ENCODE measurements at places on chromosomes 2 and 18.

DNA sequence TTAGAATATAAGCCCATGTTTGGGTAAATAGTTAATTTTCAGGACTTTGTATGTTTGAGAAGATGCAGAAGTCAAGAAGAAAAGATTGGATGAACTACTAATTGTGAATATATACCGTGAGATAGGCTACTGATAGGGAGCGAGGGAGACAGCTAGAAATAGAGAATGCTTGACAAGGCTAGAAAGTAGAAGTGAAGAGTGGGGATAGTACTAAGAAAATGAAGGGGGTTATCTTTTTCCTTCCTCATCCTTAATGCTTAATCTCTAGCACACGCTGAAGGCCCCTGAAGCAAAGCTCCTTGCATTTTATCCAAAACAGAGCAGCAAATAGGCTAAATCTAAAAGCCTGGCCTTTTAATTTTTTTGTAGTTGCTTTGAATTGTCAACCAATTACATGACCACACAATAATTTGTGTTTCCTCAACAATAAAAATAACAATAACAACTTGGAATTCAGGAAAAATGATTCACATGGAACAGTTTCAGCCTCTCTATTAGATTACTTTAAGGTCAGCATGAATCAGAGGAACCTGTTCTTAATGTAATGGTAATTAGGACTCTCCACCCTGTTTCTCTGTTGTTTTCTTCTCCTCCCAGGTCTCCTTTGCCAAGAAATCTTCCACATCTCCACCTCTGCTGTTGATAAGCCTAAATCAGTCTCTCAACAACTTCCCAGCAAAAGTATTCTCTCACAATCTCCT, 1071.3 kb upstream of the ZEB2 start:
- H3K36me3 ChIP-seq, result no peaks in the 10 kb centered on the region
- no peaks in the 10 kb centered on the region for H3K27me3 ChIP-seq
- H3K4me1 ChIP-seq, result no peaks in the 10 kb centered on the region

DNA sequence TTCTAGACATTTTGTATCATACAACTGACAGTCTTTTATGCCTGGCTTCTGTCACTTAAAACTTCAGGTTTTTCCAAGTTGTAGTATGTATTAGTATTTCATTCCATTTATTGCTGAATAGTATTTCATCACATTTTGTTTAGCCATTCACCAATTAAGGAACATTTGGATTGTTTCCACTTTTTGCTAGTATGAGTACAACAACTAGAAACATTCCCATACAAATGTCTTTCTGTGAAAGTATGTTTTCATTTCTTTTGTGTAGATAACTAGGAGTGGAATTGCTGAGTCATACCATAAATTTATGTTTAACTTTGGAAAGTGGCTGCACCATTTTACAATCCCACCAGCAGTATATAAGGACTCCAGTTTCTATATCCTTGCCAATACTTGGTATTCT, 135.9 kb downstream of the ATAD2B start:
- H3K4me3 ChIP-seq, result no peak overlapping the region
- H3K36me3 ChIP-seq, result peaks cover 8% of the 10 kb centered on the region
- H3K4me1 ChIP-seq, result no peaks in the 10 kb centered on the region
- no peaks in the 10 kb centered on the region for H3K27me3 ChIP-seq

GRCh38 chr2:240988146-240988545, 10.3 kb upstream of the SNED1 start:
- no peaks in the 10 kb centered on the region for H3K27me3 ChIP-seq
- H3K36me3 ChIP-seq, result no peaks in the 10 kb centered on the region
- DNase-seq, result no peak
- no peak overlapping the region for H3K4me3 ChIP-seq
- no peak overlapping the region for H3K27ac ChIP-seq

GRCh38 chr2:240457223-240458043, 22.0 kb downstream of the GPC1 start:
- peaks cover 14% of the 10 kb centered on the region for H3K27me3 ChIP-seq
- DNase-seq, result no peak
- peaks cover 6% of the 10 kb centered on the region for H3K4me1 ChIP-seq
- no peak overlapping the region for H3K27ac ChIP-seq
- H3K36me3 ChIP-seq, result no peaks in the 10 kb centered on the region
- H3K4me3 ChIP-seq, result no peak overlapping the region

GRCh38 chr2:158463496-158464095, 6.8 kb downstream of the PKP4 start:
- peaks cover 3% of the 10 kb centered on the region for H3K27me3 ChIP-seq
- H3K36me3 ChIP-seq, result no peaks in the 10 kb centered on the region
- H3K4me1 ChIP-seq, result no peaks in the 10 kb centered on the region
- no peak overlapping the region for H3K4me3 ChIP-seq

GRCh38 chr2:24456599-24457556, 34.2 kb upstream of the NCOA1 start:
- no peak overlapping the region for H3K27ac ChIP-seq
- H3K27me3 ChIP-seq, result no peaks in the 10 kb centered on the region
- H3K36me3 ChIP-seq, result no peaks in the 10 kb centered on the region
- H3K4me1 ChIP-seq, result peaks cover 19% of the 10 kb centered on the region
- H3K4me3 ChIP-seq, result no peak overlapping the region

DNA sequence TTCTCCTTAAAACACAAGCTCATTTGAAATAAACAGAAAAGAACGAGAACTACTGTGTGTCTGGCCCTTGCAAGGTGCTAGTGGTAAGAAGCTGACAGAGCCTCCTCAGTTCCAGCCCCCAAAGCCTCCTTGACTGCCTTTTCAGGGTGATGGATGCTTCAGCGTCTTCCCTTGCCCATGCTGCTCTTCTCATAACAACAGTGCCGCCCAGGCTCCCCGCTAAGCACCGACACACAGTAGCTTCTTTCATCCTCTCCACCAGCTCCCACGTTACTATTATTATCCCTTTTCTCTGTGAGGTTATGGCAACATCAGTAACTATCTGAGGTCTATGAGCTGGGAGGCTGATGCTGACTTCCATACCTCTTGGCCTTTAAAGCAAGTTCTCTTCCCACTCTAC, 418.6 kb downstream of the TSN start:
- H3K27ac ChIP-seq, result no peak overlapping the region
- H3K36me3 ChIP-seq, result no peaks in the 10 kb centered on the region
- H3K4me1 ChIP-seq, result no peaks in the 10 kb centered on the region
- no peaks in the 10 kb centered on the region for H3K27me3 ChIP-seq
- no peak overlapping the region for H3K4me3 ChIP-seq

GRCh38 chr2:190882856-190883582, 2.4 kb downstream of the GLS start:
- H3K4me3 ChIP-seq, result peak overlapping the region; percentile 81
- DNase-seq, result peak; percentile 54
- H3K4me1 ChIP-seq, result peaks cover 26% of the 10 kb centered on the region
- no peaks in the 10 kb centered on the region for H3K27me3 ChIP-seq
- H3K27ac ChIP-seq, result peak overlapping the region; percentile 95

DNA sequence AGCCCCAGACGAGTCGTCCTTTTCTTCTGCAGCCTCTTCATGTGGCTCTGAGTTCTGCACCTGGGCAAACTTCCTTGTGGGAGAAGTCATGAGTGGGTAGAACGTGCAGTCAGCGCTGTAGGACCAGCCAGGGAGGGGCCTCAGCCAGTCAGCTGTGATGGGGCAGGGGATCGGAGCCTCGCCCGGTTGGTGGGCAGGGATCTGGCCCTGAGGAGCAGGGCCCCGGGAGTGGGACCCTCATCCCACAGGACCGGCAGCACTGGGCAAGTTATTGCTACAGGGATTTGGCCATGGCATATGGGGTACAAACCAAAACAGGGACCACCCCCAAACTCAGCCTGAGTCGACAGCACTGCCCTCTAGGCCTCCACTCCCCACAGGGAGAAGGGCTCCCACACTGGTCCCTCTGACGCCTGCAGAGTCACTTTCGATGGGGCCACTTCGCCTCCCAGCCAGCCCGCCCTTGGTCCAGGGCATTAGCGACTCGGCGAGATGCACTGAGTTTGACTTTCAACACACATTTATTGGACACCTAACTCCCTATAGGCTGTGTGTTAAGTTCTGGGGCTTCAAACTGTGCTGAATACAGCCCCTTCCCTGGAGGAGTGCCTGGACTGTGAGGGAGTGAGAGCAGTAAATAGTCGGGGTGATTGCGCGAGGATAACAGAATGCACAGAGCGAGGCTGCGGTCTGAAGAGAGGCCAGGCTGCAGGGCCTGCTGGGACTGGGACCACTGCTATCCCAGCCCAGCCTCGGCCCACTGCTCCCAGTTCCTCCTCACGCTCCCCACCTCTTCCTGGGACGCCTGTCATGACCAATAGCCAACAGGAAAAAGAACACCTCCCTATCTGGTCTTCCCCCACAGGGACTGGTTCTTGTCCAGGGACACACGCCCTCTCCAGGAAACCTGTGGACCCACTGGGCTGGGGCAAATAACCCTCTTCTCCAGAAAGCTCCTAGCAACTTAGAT, 55.9 kb downstream of the SDC1 start:
- no peaks in the 10 kb centered on the region for H3K36me3 ChIP-seq
- no peak overlapping the region for H3K4me3 ChIP-seq
- no peaks in the 10 kb centered on the region for H3K4me1 ChIP-seq
- no peak overlapping the region for H3K27ac ChIP-seq
- no peaks in the 10 kb centered on the region for H3K27me3 ChIP-seq

- H3K27me3 ChIP-seq, result no peaks in the 10 kb centered on the region
- no peak overlapping the region for H3K27ac ChIP-seq
- H3K4me3 ChIP-seq, result no peak overlapping the region
- H3K36me3 ChIP-seq, result no peaks in the 10 kb centered on the region
- peaks cover 12% of the 10 kb centered on the region for H3K4me1 ChIP-seq
These were observed 33.3 kb downstream of the IL1R2 start for GRCh38 chr2:102025016-102025501.

DNA sequence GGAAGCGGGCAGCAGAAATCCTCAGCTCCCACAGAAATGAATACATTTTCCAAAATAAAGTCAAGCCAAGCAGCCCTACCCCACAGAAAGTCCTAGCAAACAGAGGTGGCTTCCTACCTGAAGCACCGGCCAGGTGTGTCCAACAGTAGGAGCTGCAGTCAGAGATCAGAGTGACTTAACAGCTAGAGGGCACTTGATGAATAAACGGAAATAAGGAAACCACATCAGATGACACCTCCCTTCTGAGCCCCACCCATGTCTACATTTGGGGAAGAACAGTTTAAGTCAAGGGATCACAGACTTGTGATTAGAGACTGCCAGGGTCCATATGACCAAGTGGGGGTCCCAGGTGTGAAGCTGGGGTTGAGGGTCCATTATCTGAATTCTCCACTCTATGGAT, at the start of gene CXCR1:
Gene CXCR1, minus strand, starts transcription at position 172 of the 400 bp plus-strand sequence. CDS start 1,751 bp downstream, outside the sequence.
- peak; percentile 80 for DNase-seq
- H3K27ac ChIP-seq, result peak within 1 kb of the TSS; percentile 73
- no peaks in the 10 kb centered on the region for H3K27me3 ChIP-seq
- H3K4me1 ChIP-seq, result peaks cover 54% of the 10 kb centered on the region

DNA sequence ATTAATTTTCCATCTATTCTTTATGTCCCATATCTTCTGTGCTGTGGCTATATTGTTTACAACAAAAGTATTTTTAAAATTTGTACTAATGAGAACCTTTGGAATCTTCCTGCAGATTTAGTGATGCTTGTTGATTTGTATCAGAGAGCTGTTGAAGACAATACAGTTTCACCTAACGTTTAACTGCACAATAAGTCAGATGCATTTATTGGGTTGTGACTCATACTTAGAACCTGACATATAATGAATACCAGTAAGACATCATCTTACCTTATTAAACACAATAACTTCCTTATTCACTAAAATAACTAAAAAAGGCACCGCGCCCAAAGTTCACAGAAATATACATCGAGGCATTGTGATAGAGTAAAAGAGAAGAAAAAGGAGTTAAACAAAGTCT, 43.8 kb upstream of the IL1R1 start:
- no peak for DNase-seq
- H3K4me3 ChIP-seq, result no peak overlapping the region
- H3K27ac ChIP-seq, result no peak overlapping the region
- no peaks in the 10 kb centered on the region for H3K36me3 ChIP-seq
- H3K4me1 ChIP-seq, result no peaks in the 10 kb centered on the region

Data from natural killer cell (primary cell).